ENCODE measurements at places on chromosomes 12 and 14. TPM values are rescaled to one million over a fixed set of nuclear protein-coding genes. Genes with fewer than 3 reads are reported as not detected.

Gene LHX5
- not detected for total RNA-seq

Gene PIK3C2G
- total RNA-seq, result 2.6 TPM

Gene NOPCHAP1
- 18.6 TPM for total RNA-seq

Gene RNU7-1
- not detected for total RNA-seq

Gene RFLNA
- total RNA-seq, result 37.9 TPM

Gene SDSL
- 11.6 TPM for total RNA-seq

- H3K4me1 ChIP-seq, result no peaks in the 10 kb centered on the region
- H3K4me3 ChIP-seq, result no peak overlapping the region
- H3K27ac ChIP-seq, result no peak overlapping the region
- H3K27me3 ChIP-seq, result peaks cover 12% of the 10 kb centered on the region
- no peaks in the 10 kb centered on the region for H3K36me3 ChIP-seq
Observed at GRCh38 chr14:28813810-28814209, 47.2 kb downstream of the FOXG1 start.

GRCh38 chr12:15273896-15274295, 48.4 kb upstream of the PTPRO start:
- H3K27ac ChIP-seq, result peak overlapping the region; percentile 49
- peaks cover 47% of the 10 kb centered on the region for H3K4me1 ChIP-seq
- no peak overlapping the region for H3K4me3 ChIP-seq

DNA sequence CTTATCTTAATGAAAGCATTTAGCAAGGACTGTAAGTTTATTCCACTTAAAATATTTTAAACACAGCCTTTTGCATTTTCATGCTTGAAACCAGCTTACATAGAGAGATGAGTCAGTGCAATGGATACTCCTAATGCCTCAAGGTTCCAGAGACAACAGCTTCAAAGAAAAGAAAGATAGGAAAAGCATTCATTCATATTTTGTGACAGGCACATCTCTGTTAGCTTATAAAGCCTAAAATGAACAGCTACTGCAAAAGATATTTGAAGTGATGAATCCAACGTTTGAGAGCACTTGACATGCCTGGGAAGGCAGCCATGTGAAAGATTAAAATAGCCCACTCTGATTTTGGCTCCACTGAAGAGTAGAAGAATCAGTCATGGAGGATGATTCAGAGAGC, 814.5 kb downstream of the RPS29 start:
- H3K4me1 ChIP-seq, result no peaks in the 10 kb centered on the region
- no peak for DNase-seq
- H3K36me3 ChIP-seq, result peaks cover 5% of the 10 kb centered on the region
- H3K27ac ChIP-seq, result no peak overlapping the region
- H3K27me3 ChIP-seq, result no peaks in the 10 kb centered on the region

DNA sequence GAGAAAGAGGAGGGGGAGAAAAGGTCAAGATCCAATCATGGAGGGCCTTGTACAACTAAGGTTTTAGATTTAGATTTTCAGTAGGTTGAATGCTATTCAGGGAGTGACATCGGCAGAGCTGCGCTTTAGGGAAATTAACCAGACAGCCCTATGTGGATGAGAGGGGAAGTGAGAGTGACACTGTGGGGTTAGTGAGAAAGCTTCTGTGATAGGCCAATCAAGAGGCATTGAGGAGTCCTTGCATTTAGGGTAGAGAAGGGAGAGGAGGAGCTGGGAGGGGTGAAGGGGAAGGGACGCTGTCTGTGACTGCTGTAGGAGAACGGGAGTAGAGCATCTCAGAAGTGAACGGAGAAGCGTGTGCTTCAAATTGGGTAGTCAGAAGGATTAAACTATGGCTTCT, 3.4 kb downstream of the HSD17B6 start:
- H3K4me3 ChIP-seq, result no peak overlapping the region
- no peaks in the 10 kb centered on the region for H3K4me1 ChIP-seq
- H3K27ac ChIP-seq, result no peak overlapping the region

DNA sequence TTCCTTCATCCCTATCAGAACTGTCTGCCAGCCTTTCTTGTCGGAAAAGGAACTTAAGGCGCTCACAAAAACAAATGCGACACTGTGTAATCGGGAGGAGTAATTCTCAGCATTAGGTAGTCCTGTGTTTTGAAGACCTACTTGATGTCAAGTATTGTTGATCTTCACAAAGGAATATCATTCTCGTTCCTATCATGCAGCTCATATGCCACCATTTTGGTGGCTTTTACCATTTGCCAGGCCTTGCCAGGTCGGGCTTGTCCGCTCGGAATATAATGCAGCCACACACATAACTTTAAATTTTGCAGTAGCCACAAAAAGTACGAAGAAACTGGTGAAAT, 903 bp upstream of the PPP4R3A start:
- H3K27me3 ChIP-seq, result no peaks in the 10 kb centered on the region
- peak overlapping the region; percentile 96 for H3K4me3 ChIP-seq
- no peak for DNase-seq
- peaks cover 18% of the 10 kb centered on the region for H3K4me1 ChIP-seq
- peak overlapping the region; percentile 100 for H3K27ac ChIP-seq

GRCh38 chr12:40907115-40907527, 214.9 kb downstream of the CNTN1 start:
- DNase-seq, result no peak
- H3K27ac ChIP-seq, result peak overlapping the region; percentile 12

DNA sequence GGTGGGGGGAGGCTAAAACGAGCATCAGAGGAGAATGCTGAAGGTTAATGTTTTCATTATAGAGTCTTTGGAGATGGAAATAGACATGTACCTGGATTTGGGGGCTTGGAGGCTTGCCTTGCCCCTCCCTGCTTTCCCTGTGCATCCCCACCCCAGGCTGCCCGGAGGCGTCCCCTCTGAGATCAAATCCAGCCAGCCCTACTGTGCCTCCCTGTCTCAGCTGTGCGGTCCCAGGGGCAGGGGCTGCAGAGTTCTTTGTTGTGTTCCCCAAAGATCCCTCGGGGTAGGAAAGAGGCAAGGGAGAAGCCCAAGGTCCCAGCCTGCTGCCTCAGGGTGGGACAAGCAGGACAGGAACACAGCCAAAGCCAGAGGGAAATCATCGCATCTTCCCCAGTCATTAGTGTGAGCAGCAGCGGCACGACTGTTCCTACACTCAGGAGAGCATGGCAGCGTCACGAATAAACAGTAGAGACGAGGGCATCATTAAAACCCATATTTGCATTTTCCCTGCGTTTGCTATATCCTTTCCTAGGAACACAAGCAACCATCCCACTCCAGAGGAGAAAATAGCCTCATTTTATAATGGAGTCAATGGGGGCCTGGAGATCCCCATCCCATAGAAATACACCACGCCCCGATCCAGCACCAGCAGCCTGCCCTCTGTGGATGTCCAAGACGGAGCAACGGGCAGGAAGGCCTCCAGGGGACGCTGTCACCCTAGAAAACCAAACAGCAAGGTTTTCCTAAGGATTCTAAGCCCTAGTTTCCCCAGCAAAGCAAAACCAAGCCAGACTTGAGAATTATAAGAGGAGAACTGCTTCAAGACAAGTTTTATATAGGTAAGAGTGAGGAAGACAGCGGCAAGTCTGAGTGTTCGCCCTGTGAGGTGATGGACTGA, 32.4 kb downstream of the ANO2 start:
- H3K36me3 ChIP-seq, result no peaks in the 10 kb centered on the region
- no peak overlapping the region for H3K4me3 ChIP-seq
- H3K27ac ChIP-seq, result no peak overlapping the region
- no peaks in the 10 kb centered on the region for H3K4me1 ChIP-seq
- peaks cover 34% of the 10 kb centered on the region for H3K27me3 ChIP-seq

- DNase-seq, result no peak
- H3K36me3 ChIP-seq, result no peaks in the 10 kb centered on the region
- H3K4me1 ChIP-seq, result no peaks in the 10 kb centered on the region
- H3K4me3 ChIP-seq, result no peak overlapping the region
- H3K27me3 ChIP-seq, result peaks cover 9% of the 10 kb centered on the region
Observed at GRCh38 chr12:118558941-118559340, 182.6 kb downstream of the SUDS3 start.

- H3K36me3 ChIP-seq, result no peaks in the 10 kb centered on the region
- no peak overlapping the region for H3K27ac ChIP-seq
- H3K4me1 ChIP-seq, result no peaks in the 10 kb centered on the region
- no peak for DNase-seq
- H3K4me3 ChIP-seq, result no peak overlapping the region
Observed at GRCh38 chr12:81639196-81639595, 120.0 kb downstream of the PPFIA2 start.

DNA sequence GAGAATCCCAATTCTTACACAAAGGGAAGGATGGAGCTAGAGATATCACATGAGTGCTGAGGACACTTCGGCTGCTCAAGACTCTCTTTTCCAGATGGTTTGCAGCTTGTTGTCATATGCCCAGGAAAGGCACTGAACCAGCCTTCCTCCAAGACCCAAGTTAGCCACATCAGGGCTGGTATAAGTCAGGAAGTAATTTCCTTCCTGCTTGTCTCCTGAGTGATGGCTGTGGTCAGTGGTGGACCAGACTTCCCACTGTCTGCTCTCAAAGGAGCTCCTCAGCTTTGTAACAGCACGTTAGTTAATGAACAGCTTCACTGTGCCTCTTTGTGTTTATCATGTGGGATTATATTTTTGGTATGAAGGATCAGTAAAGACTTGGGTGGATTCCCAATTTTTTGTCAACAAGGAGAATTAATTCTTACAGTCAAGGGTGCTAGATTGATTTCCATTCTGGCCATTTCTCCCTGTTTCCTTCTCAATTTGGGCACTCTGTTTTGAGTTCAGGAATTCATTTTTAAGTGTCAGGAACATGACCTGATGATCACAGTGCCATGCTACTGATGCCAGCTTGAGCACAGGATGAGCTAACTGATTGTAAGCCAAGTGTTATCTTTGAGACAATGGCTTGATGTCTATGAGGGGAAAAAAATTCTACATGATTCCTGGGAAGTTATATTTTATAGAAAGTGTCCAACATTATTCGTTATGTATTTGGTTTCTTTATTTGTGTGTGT, 145.8 kb downstream of the GCH1 start:
- H3K27me3 ChIP-seq, result no peaks in the 10 kb centered on the region
- no peak overlapping the region for H3K4me3 ChIP-seq
- H3K36me3 ChIP-seq, result peaks cover 9% of the 10 kb centered on the region
- DNase-seq, result no peak
- no peak overlapping the region for H3K27ac ChIP-seq

DNA sequence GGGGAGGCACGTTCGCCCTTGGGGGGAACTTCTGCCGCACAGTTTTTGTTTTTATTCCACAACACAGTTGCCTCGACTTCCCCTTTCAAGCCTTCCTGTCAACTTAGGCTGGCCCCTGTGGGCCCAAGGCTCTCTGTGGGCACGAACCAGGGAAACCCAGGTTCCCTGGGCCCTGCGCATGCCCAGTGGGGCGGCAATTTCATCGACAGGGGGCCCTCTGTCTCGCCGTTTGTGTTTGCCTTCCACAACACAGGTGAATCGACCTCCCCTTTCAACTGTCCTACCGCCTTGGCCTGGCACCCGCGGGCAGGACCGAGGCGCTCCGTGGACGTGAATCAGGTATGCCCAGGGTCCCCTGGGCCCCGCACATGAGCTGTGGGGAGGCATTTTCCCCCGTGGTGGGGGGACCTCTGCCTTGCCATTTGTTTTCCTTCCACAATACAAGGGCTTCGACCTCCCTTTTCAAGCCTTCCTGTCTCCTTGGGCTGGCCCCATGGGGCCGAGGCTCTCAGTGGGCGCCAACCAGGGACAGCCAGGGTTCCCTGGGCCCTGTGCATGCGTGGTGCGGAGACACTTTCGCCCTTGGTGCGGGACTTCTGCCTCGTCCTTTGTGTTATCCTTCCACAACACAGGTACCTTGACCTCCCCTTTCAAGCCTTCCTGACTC, 354.0 kb downstream of the ALG10 start:
- H3K27ac ChIP-seq, result no peak overlapping the region
- no peaks in the 10 kb centered on the region for H3K4me1 ChIP-seq
- no peaks in the 10 kb centered on the region for H3K36me3 ChIP-seq
- no peak overlapping the region for H3K4me3 ChIP-seq

DNA sequence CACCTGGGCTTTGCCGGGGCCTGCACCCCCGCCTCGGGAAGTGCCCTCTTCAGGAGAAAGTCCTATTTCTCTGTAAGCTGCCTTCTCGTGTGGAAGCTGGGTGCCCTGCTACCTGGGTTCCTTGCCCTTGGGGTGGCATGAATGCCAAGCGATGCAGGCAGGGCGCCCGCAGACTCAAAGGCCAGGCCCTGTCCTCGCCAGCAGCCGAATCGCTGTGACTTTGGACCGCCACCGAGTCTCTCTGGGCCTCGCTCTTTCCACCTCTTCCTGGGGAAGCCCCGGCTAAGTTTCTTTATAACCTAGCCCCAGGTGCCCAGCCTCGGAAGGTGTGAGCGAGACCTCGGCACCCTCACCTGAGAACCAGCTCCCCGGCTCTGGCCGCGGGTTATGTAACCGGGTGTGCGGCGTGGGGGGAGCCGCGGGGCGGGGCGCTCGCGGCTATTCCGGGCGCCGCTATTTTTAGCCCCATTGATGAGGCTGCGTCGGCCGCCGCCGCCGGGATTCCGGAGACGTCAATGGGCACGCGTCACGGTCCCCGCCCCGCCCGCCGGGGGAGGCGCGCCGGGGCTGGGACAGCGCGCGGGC, 14.6 kb upstream of the NR4A1 start:
- DNase-seq, result peak; percentile 78
- H3K4me3 ChIP-seq, result peak overlapping the region; percentile 61
- peaks cover 29% of the 10 kb centered on the region for H3K4me1 ChIP-seq

- DNase-seq, result no peak
- H3K4me3 ChIP-seq, result no peak overlapping the region
- no peaks in the 10 kb centered on the region for H3K27me3 ChIP-seq
- H3K36me3 ChIP-seq, result no peaks in the 10 kb centered on the region
- peaks cover 53% of the 10 kb centered on the region for H3K4me1 ChIP-seq
Observed at GRCh38 chr12:42924482-42924881, 334.9 kb upstream of the PRICKLE1 start.

- H3K4me3 ChIP-seq, result no peak overlapping the region
- H3K36me3 ChIP-seq, result peaks cover 11% of the 10 kb centered on the region
- H3K27me3 ChIP-seq, result no peaks in the 10 kb centered on the region
- DNase-seq, result no peak
- peaks cover 16% of the 10 kb centered on the region for H3K4me1 ChIP-seq
Observed at GRCh38 chr12:1126091-1126490, 135.1 kb downstream of the ERC1 start.

DNA sequence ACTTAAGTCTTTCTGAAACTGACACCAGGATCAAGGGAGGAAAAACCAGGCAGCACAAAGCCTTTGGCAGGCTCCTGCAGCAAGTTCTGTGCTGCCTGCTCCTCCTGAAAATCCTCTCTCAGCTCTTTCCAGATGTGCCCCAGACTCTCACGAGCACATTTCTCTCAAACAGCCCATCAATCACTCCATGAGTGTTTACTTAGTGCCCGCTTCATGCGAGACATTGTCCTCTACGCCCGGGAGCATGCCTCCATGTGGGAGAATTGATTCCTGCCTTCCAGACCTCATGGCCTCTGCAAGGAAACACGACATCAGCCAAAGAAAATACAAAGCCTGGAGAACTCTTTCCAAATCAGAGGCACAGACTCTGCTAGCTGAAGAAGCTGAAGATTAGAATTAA, 46.5 kb upstream of the TSPAN11 start:
- DNase-seq, result no peak
- H3K4me3 ChIP-seq, result no peak overlapping the region
- peaks cover 17% of the 10 kb centered on the region for H3K4me1 ChIP-seq

- no peaks in the 10 kb centered on the region for H3K36me3 ChIP-seq
- H3K27ac ChIP-seq, result no peak overlapping the region
- no peak overlapping the region for H3K4me3 ChIP-seq
- DNase-seq, result no peak
- H3K4me1 ChIP-seq, result peaks cover 10% of the 10 kb centered on the region
Observed at GRCh38 chr12:3538466-3539030, 47.5 kb downstream of the PRMT8 start.

Measured in mesothelial cell of epicardium (in vitro differentiated cells).